GM04504 (cell line): ENCODE measurements at places on chromosomes 7 and 10.

DNA sequence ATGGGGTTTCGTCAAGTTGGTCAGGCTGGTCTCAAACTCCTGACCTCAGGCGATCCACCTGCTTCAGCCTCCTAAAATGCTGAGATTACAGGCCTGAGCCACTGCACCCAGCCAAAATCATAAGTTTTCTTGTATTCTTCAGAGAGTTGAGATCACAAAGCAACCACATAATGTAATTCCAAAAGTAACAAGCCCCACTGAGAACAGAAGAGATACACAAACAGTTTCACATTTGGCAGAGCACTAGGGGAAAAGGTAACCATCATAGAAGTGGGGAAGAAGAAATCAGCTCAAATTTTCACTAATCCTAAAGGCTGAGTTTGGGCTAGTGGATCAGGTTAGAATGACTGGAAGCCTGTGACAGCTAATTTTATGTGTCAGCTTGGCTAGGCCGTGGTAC is 5.4 kb upstream of the CEP41 start:
- no peak for DNase-seq

DNA sequence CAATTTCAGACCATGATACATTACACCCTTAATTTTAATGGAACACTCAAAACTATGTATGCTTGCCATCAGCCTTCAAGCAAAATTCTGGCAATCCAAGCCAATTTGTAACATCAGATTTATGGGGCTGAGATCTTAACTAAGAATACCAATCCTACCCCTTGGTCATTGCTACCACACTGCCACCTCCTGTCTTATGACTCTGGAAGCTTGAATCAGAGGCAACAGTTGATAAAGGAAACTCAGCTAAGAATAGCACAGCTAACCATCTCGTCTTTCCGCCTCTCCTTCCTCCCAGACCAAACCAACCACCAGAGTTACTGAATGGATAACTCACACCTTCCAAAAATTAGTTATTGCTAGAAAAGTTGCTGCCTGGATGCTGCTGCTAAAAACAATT is 7.4 kb downstream of the IGF2BP3 start:
- DNase-seq, result no peak

DNA sequence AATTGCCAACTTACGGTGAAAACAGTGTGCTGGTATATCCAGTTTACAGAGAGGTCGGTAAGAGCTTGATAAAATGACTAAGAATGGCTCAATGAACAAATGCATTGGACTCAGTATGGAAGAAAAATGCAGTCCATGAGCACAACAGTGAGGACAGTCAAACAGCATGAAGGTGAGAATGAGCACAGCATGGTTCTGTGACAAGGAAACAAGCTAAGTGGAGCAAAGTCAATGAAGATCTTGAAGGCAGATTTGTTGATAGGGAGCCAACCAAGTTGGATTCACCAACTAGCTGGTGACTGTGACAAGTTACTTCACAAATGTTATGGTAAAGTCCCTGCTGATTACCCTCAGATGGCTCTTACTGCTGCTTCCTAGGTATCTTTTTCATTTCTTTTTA is 75.9 kb downstream of the SHOC2 start:
- DNase-seq, result no peak

- no peak for DNase-seq
Observed at GRCh38 chr10:119831656-119832055, 41.0 kb downstream of the MCMBP start.

DNA sequence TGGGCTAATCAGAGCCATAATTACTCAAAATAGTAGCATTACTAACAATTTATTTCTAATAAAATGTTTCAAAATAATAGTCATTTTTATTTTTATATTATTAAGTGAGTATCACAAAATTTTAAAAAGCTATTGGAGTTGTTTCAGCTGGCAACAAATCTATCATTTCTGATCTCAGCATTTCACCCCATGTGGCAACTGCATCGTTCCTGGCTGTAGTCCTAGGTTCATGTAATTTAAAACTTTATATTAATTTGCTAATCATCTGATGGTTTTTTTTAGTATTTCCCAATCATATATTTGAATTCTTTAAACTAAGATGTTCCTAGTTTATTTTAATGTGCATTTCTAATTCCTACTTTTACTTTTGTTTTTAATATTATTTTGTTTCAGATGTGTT is 293.0 kb upstream of the AKR1E2 start:
- no peak for DNase-seq

DNA sequence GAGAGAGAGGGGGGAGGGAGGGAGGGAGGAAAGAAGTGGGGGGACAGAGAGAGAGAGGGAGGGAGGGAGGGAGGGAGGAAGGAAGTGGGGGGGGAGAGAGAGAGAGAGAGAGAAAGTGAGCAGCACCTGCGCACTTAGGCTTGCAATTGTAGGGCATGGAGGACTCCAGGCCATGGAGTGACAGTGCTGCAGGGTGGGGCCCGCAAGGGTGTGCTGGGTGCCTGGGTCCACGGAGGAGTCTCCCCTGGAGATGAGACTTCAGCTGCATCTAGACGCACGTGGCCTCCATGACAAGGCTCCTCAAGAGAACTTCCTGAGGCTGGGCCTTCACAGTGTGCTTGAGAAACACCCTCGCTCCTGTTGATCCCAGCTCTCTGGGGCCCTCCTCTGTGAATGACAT is 44.5 kb downstream of the CLRN3 start:
- no peak for DNase-seq

DNA sequence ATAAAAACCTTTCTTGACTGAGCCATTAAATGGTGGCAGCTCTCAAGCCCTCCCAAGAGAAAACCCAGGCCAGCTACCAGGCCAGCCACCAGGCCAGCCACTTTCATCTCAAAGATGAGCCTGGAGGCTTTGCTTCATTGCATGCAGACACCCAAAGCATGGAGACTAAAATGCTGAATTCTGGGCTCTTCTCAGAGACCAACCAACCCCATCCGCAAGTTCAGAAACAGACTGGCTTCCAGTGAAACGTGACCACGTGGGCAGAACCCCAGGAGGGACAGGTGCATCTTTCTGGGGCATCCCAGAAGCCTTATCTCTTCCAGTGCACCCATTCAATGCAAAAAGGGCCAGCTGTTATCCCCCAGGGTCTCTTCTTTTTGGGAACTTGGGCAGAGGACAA is 20.9 kb downstream of the CHST15 start:
- no peak for DNase-seq

- no peak for DNase-seq
Observed at GRCh38 chr10:35626971-35627507, 15.1 kb downstream of the FZD8 start.

DNA sequence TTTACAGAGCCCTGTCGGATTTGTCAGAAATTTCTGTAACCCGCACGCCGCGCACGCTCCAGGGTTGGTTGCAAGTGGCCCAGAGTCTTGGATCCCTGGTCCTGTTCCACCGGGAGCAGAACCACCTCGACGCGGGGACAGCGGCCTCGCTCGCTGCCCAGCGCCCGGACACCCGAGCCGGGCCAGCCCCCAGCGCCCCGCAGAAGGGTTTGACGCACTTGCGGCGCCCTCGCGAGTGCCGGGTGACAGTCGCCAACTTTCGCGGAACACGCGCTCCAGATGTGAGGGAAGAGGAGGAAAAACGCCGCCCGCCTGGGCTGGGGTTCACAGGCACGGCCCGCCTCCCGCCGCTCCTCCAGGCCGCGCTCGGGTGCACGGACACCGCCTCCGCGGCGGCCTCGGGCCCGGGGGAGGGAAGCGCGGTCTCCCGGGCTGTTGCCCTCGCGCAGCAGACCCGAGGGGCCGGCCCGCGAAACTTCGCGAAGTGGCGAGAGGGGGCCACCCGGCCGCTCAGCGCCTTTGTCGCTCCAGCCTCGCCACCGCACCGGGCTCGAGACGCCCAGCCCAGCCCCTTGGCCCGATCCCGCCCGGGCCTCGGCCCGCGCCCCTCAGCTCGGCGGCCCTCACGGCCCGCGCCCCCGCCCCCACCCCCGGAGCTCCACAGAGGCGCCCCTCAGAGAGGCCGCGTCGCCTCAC is 514 bp downstream of the RNF216 start:
- DNase-seq, result peak; percentile 9

GRCh38 chr10:78768876-78769275 is 299.9 kb upstream of the ZMIZ1 start:
- DNase-seq, result no peak

GRCh38 chr10:62054830-62055229 is 153.3 kb downstream of the ARID5B start:
- DNase-seq, result no peak

GRCh38 chr7:49692516-49692915 is 80.9 kb upstream of the VWC2 start:
- no peak for DNase-seq

DNA sequence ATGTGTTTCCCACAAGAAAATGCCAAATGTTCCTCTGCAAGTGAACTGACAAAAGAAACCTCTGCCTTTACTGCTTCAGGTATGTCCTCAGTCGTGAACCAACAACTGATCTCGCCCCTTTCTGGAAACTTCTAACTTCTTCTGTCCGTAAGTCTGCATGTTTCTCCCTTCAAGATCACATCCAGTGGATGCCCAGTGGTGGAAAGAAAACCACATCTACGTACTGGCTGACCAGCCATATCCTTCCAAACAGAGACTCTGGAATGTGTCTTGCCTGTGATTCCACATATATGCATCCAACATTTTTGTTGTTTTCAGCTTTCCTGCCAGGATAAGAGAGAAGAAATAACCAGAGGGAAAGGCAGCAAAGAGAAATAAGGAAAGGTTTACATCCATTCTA is 152.7 kb downstream of the GLI3 start:
- no peak for DNase-seq

GRCh38 chr7:151923097-151923876 is 33.0 kb upstream of the GALNTL5 start:
- DNase-seq, result no peak

DNA sequence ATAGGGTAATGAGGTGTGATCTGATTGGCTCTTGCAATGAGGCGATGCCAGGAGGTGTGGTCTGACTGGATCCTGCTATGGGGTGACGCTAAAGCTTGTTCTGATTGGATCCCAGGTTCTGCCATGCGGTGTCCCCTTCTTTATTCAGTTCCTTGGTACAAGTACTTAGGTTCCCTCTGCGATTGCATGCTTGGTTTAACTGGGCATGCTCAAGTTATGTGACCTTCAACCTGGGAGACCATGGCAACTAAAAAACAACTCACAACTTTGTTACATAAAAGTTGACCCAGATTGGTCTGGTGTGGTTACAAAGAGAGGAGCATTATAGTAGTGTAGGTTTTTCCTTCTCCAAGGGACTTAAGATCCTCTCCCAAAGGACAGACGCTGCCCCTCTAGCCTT is 49.5 kb upstream of the DNAJC1 start:
- no peak for DNase-seq

- no peak for DNase-seq
Observed at GRCh38 chr10:84205853-84206525, 11.7 kb downstream of the CDHR1 start.

- DNase-seq, result no peak
Observed at GRCh38 chr10:42998481-42999384, 78.1 kb upstream of the RET start.

- DNase-seq, result no peak
Observed at GRCh38 chr10:101011517-101012423, 12.2 kb downstream of the LZTS2 start.

- no peak for DNase-seq
Observed at GRCh38 chr10:79941585-79942210, 7.2 kb downstream of the SFTPD start.

DNA sequence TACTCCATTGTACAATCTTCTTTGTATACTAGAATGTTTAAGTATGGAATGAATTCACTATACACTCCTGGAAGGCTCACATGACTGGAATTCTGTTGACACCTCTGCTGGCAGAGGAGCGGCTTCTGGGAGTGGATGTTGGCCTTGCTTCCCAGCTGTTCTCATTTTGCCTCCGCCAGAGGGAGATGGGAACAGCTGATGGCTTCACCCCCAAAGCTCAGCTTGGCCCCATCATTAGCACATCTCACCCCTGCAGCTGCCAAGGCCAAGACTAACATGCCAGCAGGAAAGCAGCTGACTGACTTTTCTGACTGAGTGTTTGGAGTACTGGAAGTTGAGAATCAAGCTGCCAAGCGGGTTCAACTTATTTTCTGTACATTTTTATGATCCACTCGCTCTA is 15.1 kb downstream of the ADAM12 start:
- no peak for DNase-seq

GRCh38 chr7:3097734-3098133 is 54.1 kb upstream of the CARD11 start:
- DNase-seq, result no peak

- DNase-seq, result peak; percentile 81
Observed at GRCh38 chr7:121084748-121085336, 96.3 kb downstream of the CPED1 start.

GRCh38 chr10:55426138-55426537 is 625.1 kb upstream of the PCDH15 start:
- DNase-seq, result no peak

GRCh38 chr7:127949769-127950222 is 81.4 kb downstream of the LRRC4 start:
- DNase-seq, result no peak

DNA sequence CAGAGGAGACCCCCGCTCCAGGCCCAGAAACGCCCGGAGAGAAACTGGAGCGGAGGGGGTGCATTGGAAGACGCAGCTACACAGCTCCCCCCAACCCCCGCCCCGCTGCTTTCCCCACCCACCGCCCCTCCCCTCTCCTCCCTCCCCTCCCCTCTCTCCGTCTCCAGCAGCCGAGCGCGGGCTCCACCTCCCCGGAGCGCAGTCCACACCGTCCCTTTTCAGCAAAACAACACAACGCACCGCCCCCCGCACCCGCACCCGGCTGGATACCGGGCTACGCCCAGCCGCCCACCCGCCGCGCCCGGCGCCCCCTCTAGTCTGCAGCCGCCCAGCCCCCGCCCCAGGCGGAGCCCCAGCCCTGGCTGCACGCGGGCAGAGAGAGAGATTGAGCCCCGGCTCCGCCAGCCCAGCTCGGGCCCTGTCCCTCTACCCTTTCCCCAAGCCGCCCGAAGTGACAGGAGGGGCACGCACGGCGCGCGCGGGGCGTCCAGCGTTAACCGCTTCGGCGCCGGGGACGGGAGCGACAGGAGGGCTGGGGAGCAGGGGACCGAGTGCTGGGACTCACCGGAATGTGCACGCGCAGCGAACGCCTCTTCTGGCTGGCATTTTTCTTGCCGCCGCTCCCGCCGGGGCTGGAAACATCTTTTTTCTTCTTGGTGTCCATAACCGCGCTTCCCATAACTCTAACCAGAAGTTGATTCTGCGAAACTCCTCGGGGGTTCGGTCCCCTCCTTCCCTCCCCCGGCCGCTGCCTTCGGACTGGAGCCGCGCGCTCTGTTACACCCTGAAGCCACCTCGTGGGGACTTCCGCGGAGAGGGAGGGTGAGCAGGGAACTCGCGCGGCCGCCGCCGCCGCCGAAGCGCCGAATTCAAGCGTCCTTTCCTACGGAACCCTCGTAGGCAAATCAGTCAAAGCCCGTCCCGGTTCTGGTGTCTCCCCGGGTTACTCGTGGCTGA is 695 bp downstream of the PRKAG2 start:
- DNase-seq, result no peak
